ENCODE measurements at places on chromosomes 16 and 17. TPM values are rescaled to one million over a fixed set of nuclear protein-coding genes. Genes with fewer than 3 reads are reported as not detected.

DNA sequence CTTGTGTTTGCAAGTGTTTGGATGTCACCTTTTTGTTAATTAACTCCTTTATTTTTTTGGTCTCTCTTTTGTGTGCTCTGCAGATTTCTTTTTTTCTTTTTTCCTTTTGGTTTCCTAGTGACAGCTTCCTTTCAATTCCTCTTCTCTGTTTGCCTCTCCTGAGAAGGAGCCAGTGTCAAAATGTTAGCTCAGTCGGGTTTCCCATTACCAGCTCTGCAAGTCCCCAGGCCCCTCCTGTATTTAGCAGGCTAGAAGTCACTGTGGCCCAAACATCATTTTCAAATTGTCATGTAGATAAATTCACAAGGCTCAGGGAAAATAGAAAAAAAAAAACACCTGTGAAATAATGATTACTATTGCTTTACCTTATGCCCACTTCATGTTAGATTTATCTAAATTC is 1621.6 kb downstream of the CDH8 start:
- no peaks in the 10 kb centered on the region for H3K4me1 ChIP-seq
- no peak overlapping the region for H3K4me3 ChIP-seq
- no peak overlapping the region for H3K27ac ChIP-seq
- H3K27me3 ChIP-seq: no peaks in the 10 kb centered on the region
- DNase-seq: no peak

DNA sequence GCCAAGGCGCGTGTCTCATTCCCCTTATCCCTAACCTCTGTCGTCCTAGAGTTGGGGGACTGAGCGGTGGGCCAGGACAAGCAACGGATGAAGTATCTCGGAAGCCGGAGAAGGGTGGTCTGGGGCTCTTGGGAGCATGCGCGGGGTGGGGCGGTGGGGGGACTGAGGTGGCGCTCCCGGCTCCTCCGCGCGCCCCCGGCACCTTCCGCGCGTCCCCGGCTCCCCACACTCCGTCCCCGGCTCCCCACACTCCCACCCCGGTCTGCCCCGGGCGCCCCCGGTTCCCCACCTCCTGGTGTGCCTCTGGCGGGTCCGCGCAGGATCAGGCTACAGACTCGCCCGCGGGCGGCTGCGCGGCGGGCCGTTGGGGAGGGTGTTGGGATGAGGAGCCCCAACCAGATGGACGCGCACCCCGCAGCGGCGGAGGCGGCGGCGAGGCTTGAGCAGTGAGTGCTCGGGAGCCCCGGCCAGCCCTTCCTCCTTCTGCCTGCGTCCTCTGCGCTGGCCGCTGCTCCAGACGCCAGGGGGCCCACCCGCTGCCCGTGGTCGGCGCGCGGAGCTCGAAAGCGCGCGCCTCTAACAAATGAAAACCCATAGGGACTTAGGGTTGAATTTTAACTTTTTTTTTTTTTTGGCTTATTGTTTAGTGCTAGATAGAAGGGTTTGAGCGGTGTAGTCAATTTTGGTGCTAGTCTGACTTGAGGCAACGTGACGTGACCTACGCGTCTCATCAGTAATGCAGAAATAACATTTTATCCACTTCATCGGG is 5.6 kb upstream of the CRYM start:
- peaks cover 16% of the 10 kb centered on the region for H3K27me3 ChIP-seq
- DNase-seq: peak; percentile 56
- no peaks in the 10 kb centered on the region for H3K36me3 ChIP-seq
- peak overlapping the region; percentile 52 for H3K4me3 ChIP-seq
- no peaks in the 10 kb centered on the region for H3K4me1 ChIP-seq

DNA sequence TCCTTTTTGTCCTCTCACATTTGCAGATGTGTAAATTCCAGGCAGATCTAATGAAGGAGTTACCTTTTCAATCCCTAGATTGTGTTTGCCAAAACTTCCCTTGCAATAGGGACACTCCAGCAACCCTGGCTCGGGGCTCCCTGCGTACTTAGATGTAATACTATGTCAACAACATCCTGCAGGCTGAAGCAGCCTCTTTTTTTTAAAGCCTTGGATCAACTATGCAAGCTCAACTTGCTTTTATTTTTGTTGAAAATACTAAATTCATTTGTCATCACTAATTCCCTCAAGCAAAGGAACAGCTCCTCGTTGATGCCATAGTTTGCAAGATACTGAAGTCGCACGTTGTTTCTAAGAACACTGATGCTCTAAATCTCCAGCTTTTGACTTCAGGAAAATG is 59.1 kb downstream of the GRIN2A start:
- no peaks in the 10 kb centered on the region for H3K27me3 ChIP-seq
- no peak overlapping the region for H3K4me3 ChIP-seq
- no peak for DNase-seq

GRCh38 chr17:83074486-83075223 is 4.8 kb upstream of the METRNL start:
- no peaks in the 10 kb centered on the region for H3K4me1 ChIP-seq
- H3K36me3 ChIP-seq: no peaks in the 10 kb centered on the region
- no peak overlapping the region for H3K27ac ChIP-seq
- H3K4me3 ChIP-seq: no peak overlapping the region
- peaks cover 8% of the 10 kb centered on the region for H3K27me3 ChIP-seq

DNA sequence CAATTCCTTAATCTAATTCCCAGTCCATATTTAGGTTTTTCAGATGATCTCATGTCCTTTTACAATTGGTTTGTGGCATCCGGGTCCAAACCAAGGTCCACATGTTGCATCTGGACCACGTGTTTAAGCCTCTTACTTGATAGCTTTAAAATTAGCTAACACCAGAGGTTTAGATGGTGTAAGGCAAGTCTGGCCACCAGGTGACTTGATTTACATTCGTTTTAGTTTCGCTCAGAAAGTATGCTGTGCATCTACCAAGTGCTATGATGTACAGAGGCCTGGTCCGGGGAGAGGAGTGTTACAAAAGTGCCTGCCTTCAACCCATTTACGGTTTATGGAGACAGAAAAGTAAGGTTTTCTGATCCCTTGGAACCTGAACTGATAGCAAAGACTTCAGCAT is 878 bp upstream of the DNAJA2 start:
- peak overlapping the region; percentile 92 for H3K4me3 ChIP-seq
- no peaks in the 10 kb centered on the region for H3K27me3 ChIP-seq
- H3K4me1 ChIP-seq: no peaks in the 10 kb centered on the region
- H3K36me3 ChIP-seq: no peaks in the 10 kb centered on the region

The PGAP3 gene
- 8.8 TPM for total RNA-seq

The GAN gene
- 5.6 TPM for total RNA-seq

The HOXB6 gene
- 16.2 TPM for total RNA-seq

All from fibroblast of lung (primary cell).